ENCODE measurements at places on chromosomes 2 and 18. TPM values are rescaled to one million over a fixed set of nuclear protein-coding genes. Genes with fewer than 3 reads are reported as not detected.

DES gene
- 114 TPM for total RNA-seq

UNC80 gene
- total RNA-seq, result 0.03 TPM

SMAD2 gene
- 108 TPM for total RNA-seq

SERPINB11 gene
- not detected for total RNA-seq

ATP6V1C2 gene
- 0.32 TPM for total RNA-seq

SCN7A gene
- 5.0 TPM for total RNA-seq

GRCh38 chr2:191611614-191612013 lies 66.3 kb upstream of the NABP1 start:
- DNase-seq, result no peak

DNA sequence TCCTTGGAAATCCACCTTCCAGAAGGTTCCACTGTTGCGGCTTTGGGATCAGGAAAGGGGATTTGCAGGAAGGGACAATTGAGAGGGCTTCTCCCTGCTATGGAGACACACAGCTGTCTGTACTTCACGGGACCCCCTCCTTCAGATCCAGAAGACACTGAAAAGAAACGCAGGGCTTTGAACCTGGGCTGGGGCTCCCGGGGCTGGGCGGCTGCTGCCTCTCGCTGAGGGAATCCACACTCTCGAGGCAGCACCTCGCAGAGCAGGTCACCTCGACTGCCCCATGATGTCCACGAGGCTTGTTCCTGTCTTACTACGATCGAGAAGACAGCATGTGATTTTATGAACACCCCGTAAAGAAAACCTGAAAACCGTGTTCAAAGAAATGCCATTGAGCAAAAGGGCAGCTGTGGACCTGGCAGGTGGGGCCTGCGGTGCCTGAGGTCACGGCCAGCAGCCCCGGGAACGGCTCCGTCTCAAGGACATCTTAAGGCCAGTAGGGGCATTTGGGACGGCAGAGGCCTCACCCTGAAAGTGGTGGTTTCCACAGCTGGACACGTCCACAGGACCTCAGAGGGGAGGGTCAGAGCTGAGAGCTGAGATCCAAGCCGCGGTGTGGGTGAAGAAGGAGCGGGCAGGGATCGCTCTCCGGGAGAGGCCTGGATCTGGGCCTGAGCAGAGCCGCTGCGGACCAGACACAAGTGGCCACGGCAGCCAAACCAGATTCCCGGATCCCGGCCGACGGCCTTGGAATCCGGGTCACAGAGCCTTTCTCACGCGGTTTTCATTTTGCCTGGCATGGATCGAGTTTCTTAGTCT lies 165.7 kb downstream of the RTP5 start:
- no peak for DNase-seq

GRCh38 chr2:59693231-59693959 lies 860.1 kb downstream of the BCL11A start:
- DNase-seq, result no peak

GRCh38 chr2:127313406-127313805 lies 19.5 kb upstream of the ERCC3 start:
- no peak for DNase-seq

DNA sequence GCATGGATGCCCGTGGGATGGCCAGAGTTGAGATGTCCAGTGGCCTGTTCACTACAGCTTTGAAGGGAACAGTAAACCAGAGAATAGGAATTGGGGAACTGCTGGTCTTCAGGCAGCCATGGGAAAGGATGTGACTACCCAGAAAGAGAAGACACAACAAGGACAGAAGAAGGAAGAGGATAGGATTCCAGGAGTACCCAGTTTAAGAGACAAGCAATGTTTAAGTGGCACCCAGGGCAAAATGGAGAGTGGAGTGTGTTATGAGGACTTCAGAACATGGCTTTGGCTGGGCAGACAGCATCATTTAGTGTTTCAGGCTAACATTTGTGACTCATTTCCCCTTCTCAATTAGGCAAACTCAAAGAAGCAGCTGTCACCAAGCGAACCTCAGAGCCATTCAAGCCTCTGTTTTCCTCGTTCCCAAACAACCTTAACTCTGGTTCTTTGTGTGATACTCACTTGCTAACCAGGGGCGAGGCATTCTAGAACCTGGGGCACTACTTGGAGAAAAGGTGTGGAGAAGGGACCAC lies 4.0 kb upstream of the FAM124B start:
- DNase-seq, result no peak

- no peak for DNase-seq
Measured at GRCh38 chr2:46387292-46387691, 90.1 kb downstream of the EPAS1 start.

DNA sequence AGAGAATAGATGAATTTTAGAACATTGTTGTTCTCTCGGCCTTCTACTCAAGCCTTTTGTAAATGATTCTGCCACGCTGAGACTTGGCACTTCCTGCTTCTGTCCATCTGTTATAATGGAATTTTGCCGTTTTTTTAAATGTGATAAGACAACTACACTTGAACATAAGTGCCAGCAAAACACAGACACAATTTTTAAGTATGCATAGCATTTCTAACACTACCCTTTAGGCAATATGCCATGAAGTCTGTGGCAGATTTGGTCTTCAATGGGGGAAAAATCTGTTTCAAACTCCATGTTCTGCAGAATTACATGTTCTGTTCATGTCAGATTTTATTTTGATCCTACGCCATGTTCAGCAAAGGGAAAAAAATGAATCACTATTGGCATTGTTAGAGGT lies 1170.7 kb upstream of the SLC39A10 start:
- DNase-seq, result no peak

DNA sequence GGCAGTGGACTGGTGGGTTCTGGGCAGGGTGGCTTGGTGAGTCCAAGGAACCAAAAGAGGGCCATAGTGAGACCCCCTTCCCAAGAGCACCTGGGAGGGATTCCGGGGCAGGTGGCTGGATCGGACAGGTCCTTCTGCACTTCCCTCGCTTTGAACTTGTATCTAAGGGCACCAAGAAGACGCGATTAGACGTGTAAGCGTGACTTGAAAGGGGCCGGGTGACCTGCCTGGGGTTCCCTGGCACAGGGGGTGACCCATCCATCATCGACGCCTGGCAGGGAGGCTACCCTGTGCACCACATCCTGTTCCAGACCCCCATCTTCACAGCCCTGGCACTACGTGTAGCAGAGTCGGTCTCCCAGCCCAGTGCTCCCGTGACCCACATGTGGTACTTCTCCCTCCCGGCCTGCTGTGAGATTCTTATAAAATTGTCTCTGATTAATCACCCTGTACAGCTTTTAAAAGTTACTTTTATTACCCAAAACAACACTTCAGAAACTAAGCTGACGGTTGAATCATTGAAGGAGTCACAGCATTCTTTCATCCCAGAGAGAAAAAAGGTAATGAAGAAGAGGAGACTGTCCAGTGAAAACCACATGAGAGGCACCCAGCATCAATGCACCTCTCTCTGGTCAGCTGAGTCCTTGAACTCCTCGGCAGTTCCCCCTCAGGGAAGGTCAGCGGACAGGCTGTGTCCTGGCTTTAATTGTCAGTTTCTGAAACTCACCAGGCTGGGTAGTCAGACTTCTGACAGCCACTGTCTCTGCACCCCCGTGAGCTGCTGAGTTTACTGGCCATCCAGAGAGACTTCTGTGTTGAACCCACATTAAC lies 13.0 kb downstream of the SH3BP4 start:
- no peak for DNase-seq

DNA sequence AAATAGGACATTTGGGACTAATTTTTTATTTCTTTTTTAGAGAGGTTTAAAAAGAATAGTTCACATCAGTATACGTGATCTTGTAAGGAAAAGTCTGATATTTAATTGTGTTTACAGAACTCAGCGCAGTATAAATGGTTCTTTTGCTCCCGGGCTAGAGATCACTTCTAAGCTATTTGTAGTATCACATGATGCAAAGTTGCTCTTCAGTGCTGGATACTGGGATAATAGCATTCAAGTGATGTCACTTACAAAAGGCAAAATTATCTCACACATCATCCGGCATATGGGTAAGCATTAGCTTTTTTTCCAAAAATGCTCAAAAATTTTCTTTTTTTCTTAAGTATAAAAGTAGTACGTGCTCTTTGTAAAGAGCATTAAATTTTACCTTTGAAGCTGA lies 37.4 kb upstream of the CYP20A1 start:
- no peak for DNase-seq

DNA sequence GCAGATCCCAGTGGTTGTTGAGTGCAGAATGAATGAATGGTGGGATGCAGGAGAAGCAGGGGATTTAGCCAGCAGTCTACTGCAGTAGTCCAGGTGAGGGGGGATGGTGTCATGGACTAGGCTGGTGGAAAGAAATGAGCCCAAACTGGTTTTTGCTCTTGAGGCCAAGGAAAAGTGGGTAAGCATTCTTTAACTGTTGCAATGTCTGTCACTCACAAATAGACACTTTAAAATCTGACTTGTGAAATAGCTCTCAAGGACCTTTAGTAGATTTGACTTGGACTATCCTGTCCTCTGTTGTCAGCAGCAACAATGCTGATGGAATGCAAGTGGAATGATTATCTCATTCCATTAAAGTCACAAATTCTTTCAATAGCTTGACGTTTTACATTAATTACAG lies 37.5 kb upstream of the STK17B start:
- peak; percentile 16 for DNase-seq

DNA sequence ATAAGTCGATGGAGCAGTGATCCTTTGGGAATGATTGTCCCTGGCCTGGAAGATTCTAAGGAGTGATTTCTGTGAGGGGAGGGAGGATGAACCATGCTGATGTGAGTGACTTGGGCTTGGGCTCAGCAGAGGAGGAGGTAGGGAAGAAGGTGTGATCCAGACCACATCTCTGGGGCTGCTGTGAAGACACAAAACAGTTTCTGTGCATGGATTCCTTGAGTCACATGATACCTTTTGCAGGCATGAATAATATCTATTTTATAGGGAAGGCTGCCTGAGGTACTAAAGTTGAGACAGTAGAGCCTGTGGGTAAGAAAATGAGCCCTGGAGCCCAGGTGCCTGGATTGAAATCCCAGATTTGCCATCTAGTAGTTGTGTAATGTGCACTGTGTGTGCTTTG lies 29.8 kb downstream of the SLC1A4 start:
- DNase-seq, result no peak

DNA sequence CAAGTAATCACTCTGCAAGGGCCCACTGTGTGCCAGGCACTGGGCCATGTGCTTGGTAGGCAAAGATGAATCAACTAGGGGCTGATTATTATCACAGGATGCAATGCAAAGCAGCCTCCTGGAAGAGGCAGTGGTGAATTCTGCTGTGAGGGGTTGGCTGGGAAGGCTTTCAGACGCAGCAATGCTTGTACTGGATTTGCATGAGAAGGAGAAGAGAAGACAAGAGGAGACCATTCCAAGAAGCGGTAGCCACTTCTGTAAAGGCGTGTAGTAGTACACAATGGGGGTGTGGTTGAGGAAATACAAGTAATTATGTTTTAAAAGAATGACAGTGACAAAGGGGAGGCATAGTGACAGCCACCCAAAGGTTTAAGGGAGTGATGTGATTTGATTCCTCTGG lies 502.7 kb downstream of the PLCL1 start:
- DNase-seq, result no peak

DNA sequence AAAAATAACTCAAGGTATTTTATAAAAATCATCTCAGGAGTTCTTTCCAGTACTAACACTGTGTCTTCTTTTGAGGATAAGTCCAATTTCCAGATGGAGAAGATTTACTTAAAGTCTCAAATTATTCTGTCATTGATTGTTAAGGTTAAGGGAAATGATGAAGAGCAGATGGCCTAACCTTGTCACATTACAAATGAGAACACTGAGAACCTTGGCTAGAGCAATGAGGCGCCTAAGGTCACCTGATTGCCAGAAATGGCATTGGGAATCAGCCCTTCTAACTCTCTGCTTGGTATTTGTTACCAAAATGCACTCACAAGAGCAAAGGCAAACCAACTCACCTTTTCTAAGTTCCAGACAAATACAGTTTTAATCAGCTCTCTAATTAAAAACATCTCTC lies 835.1 kb downstream of the RNF144A start:
- no peak for DNase-seq

DNA sequence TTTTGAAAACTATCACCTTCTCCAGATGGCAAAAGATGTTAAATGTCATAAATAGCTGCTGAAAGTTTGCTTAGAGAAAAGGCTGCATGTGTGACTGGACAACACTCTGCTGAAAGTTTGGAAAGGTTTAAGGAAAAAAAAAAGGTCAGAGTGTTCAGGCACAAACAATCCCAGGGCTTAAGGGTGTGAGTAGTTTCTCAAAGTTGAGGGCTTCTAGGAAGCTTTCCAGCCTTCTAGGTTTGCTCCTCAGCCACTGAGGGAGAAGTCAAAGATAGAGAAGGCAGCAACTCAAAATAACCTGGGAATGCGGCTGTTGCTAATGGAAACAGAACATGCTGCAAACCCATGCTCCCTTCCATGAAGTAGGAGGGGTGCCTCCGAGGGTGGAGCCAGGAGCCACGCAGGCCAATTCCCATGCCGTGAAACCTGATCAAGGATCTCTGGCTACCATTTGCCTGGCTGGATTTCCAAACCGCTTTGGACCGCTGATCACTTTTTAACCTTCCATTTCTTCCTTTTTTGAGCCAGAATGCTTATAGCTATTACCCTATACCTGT lies 88.0 kb downstream of the TEX51 start:
- DNase-seq, result no peak

- no peak for DNase-seq
Measured at GRCh38 chr18:48485828-48486405, 52.9 kb upstream of the CTIF start.

DNA sequence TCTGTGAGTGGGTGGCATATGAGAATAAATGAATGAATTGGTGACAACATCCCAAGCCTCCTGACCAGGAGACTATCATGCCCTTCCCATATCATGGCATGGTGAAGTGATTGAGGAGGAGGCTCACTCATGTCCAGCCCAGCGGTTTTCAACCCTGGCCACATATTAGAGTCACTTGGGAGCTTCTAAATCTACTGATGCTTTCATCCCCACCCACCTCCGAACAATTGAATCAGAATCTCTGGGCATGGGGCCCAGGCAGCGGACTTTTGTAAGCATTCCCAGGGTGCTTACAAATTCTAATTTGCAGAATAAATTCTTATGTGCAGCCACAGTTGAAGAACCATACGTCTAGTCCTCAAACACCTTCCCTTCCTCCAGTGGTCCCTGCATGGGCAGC lies 81.7 kb upstream of the SEC11C start:
- DNase-seq, result no peak

DNA sequence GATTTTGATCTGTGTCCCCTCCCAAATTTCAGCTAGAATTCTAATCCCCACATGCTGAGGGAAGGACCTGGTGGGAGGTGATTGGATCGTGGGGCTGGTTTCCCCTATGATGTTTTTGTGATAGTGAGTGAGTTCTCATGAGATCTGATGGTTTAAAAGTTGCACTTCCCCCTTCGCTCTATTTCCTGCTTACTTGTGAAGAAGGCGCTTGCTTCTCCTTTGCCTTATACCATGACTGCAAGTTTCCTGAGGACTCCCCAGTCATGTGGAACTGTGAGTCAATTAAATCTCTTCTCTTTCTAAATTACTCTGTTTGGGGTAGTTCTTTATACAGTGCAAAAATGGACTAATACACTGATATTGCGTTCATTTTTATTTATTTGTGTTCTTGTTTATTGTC lies 636.8 kb upstream of the LINC00305 start:
- no peak for DNase-seq

- DNase-seq, result no peak
Measured at GRCh38 chr2:81481994-81482368, 1177.4 kb upstream of the LRRTM1 start.

- no peak for DNase-seq
Measured at GRCh38 chr2:72793798-72794440, 31.9 kb downstream of the EXOC6B start.

GRCh38 chr2:194750926-194751325 lies 906.1 kb upstream of the SLC39A10 start:
- no peak for DNase-seq
